ENCODE measurements at places on chromosomes 2 and 18.

DNA sequence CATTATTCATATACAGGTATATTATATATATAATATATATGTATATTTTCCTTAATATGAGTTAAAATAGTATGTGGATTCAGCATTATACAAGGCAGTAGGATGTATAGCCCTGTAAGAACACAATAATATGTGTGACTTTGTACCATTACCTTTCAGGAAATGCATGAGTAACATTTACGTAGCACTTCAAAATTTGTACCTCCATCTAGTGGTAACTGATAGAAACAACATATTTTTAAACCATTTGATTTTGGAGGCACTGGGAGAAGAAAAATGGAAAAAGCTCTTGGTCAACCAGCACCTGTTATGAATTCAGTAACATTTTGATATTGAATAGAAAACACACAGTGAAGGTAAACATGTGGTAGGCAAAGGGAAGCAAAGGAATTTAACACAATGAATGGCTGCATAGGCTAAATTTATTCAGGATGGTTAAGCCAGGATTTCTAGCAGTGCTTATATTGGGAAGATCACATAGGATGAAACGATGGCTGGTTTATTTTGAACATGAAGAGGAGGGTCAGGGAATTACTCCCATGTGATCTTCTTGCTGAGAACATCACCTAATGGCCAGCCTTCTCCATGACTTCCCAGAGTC lies 565.5 kb downstream of the CCDC85A start:
- DNase-seq, result no peak

- no peak for DNase-seq
These were observed 103.2 kb upstream of the OTX1 start for GRCh38 chr2:62947403-62947802.

- DNase-seq, result no peak
These were observed 357.5 kb upstream of the ETAA1 start for GRCh38 chr2:67039517-67040103.

DNA sequence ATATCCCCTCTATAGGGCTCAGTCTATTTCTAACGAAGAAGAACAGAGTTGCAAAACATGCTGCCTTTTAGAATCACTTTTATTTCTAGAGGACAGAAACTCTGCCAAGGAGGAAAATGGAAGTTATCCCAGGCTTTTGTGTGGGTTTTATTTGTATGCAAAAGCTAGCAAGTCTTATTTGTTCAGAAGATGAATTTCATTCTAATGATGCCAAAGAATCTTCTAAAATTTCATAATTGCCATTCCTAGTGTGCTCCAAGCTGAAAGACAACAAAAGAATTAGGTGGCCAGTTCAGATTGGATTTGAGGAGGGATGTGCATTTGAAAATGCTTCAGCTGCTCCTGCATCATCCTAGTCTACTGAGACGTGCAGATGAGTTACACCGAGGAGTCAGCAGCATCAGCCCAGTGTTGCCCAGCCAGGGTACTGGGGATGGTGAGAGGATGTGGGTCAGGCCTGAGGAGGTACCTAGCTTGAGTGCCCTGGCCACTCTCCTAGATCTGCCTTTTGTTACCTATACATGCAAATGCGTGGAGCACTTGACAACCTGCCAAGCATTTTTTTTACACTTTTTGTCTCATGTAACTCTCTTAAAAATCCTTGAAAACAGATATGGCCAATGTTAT lies 80.1 kb downstream of the KCNS3 start:
- DNase-seq, result no peak

GRCh38 chr2:207469451-207469850 lies 60.3 kb upstream of the CREB1 start:
- DNase-seq, result no peak

DNA sequence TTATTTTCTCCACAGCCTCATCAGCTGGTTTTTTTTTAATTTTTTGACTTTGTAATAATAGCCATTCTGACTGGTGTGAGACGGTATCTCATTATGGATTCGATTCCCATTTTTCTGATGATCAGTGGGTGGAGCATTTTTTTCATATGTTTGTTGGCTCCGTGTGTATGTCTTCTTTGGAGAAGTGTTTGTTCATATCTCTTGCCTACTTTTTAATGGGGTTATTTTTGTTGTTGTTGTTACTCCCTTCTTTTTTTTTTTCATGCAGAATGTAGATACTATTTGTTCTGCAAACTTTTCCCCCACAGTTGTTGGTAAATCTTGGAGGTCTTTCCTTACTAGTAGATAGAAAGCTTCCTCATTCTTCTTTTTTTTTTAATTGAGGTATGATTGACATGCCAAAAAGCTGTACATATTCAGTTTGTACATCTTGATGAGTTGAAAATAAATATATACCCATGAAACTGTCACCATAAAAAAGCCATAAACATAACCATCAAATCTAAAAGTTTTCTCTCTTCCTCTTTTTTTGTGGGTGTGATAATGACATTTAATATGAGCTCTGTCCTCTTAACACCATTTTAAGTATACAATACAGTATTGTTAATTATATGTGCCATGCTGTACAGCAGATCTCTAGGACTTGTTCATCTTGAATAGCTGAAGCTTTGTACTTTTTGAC lies 21.8 kb upstream of the NT5DC4 start:
- no peak for DNase-seq

Measured in activated naive CD8-positive, alpha-beta T cell treated with anti-CD3 and anti-CD28 coated beads, Interleukin-2, amount 50 U/mL, for 16 hours (primary cell).